ENCODE measurements at places on chromosomes 3 and 15.

DNA sequence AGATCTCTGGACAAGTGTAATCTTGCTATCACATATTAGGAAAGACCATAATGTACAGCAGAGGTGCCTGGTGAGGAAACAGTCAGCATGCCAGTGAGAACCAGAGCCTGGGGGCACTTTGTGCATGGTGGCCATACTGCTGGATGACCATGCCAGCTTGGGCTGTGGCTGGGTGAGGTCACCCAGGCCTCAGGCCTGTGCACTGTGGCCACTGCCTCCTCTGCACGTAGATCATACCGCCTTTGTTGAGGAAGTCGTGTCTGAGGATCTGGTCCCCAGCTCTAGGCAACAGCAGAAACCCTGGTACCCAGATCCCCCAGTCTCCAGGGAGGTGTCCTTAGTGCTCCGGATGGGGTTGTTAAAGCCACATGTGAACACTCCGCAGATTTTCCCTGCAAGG lies 38.9 kb downstream of the ZNF710 start:
- no peak for DNase-seq

- DNase-seq, result no peak
Observed at GRCh38 chr3:188756241-188756640, 415.5 kb upstream of the TPRG1 start.

- DNase-seq, result no peak
Observed at GRCh38 chr3:132964266-132964665, 73.9 kb upstream of the TMEM108 start.

- DNase-seq, result no peak
Observed at GRCh38 chr3:107978131-107979055, 112.4 kb downstream of the CD47 start.

DNA sequence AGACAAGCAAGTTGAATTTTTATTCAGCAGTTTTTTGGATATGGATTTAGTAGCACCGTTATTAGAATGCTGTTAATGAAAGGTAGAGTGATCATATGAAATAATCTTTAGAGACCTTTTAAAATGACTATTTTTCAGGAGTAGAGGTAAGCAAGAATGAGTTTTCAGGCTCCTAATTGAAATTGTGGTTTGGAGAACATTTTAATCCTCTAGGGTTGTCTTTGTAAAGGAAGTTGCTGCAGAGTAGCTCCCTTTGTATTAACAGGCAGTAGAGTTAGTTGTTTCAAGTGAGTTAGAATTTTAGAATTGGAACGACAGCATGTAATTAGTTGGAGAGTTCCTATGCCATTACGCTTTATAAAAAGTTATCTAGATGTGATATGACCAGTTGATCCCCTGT lies 27.2 kb upstream of the EDEM1 start:
- no peak for DNase-seq

DNA sequence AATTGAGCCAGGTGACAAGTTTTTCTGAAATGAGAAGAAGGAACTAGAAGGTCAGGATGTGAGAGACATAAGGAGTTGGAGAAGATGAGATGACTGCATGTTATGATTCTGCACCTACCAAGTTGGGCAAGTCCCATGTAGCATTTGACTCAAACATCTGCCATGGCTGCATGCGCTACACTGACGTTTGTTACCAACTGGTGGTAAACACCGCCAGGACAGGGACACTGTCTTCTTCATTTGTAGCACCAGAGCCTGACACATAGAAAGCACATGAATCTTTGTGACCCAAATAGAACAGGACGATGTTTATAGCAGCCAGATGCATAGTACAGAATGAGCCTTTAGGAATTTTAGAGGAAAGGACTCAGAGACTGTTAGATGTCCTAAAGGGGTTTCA lies 236.7 kb downstream of the MYRIP start:
- no peak for DNase-seq

DNA sequence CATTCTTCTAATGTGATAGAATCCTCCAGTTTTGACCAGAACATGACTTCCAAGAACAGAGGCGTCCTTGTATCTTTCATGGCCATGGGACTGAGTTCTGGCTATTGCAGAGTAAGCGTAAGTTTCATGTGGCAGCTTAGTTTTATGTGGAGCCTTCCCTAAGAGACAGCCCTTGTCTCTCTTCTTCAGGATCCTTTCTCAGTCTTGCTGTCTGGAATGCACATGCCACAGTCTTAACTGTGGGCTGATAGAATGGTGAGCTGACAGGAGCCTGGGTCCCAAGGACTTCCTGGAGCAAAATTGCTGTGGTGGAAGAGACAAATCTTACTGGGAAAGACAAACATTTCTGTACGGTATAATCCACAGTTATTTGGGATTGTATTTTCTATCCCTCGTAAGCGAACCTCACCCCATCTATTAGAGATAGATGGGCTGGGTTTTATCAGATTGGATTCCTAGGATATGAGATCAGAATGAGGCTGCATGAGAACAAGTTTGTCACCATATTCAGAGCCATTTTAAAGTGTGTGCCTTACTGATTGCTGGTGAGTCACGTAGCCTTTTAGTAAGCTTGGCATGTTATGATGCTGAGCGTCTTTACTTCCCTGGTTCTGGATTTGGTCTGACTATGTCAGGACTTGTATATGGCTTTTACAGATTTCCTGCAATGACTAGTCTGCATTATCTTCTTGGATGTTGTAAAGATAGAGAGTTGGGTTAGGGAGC lies 32.8 kb downstream of the CDIN1 start:
- peak; percentile 57 for DNase-seq

DNA sequence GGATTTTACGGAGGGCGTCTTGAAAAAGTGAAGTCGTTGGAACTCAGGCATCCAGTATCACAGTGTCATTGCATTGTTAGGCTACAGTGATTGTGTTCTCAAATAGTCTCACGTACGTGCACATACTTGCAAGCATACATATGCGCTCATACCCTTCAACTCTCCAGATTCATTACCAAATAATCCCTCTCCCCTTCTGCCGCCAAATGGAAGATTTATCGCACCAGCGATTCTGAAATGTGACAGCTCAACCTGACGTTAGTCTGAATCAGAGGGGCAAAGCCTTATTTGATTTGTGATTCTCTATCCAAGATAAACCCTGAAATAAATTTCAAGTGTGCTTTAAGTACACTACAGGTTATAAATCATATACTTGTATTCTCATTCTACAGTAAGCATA lies 119.4 kb downstream of the GADL1 start:
- no peak for DNase-seq

GRCh38 chr15:77019521-77020331 lies 24.8 kb downstream of the PSTPIP1 start:
- DNase-seq, result no peak

- DNase-seq, result no peak
Observed at GRCh38 chr3:104519068-104519467, 847.6 kb upstream of the ALCAM start.

DNA sequence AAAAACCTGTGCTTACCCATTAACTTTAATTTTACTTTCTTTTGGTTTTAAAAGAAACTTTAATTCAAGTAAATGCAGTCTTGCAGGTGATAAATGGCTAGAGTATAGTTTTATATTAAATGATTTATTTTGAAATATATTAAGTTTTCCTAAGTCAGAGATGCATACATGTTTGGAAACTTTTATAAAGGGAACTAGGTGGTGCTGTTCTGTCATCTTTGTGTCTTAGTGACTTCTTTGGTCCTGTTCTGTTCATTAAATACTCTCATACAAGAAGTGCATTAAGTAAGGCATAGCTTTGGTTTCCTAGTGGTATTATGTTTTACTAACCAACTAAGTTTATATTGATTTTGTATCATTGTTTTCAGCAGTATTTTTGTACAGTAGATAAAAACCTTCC lies 15.6 kb downstream of the CADM2 start:
- no peak for DNase-seq

- no peak for DNase-seq
Observed at GRCh38 chr15:76987896-76988860, 6.7 kb upstream of the PSTPIP1 start.

- no peak for DNase-seq
Observed at GRCh38 chr3:34073111-34073510, 274.7 kb downstream of the PDCD6IP start.

DNA sequence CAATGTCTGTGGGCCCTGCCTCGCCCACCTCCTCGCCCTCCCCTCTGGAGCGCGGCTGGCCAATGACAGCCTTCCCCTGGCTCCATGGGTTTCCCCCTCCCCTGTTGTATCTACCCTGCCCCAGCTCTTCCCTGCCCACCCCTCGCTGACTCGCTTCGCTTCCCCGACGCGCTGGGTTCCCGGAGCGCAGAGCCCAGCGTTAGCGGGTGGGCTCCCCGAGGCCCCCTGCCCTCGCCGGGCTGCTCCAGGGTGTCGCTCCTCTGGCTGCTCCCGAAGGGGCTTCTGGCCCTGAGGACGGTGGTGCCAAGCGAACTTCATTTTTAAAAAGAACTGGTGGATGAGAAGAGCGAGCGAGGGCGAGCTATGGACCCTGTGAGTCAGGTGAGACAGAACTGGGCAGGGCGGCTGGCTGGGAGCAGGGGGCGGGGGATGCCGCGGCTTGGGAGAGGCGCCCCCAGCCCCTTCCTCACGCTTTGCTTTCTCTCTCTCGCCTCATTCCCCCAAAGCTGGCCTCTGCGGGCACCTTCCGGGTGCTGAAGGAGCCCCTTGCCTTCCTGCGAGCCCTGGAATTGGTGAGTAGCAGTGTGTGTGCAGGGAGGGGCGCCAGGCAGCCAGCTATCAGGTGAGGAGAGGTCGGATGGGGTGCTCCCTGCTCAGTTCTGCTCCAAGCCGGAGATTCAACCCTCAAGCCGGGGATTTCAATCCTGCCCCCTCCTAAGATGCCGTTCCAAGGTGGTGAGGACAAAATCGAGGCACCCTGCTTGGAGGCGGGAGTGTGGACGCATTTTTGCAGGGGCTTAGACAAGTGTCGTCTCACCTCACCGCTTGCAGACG lies at the start of gene SYNPR:
Gene SYNPR (plus strand): TSS at position 138 of the 834 bp plus-strand sequence.
- DNase-seq, result no peak

DNA sequence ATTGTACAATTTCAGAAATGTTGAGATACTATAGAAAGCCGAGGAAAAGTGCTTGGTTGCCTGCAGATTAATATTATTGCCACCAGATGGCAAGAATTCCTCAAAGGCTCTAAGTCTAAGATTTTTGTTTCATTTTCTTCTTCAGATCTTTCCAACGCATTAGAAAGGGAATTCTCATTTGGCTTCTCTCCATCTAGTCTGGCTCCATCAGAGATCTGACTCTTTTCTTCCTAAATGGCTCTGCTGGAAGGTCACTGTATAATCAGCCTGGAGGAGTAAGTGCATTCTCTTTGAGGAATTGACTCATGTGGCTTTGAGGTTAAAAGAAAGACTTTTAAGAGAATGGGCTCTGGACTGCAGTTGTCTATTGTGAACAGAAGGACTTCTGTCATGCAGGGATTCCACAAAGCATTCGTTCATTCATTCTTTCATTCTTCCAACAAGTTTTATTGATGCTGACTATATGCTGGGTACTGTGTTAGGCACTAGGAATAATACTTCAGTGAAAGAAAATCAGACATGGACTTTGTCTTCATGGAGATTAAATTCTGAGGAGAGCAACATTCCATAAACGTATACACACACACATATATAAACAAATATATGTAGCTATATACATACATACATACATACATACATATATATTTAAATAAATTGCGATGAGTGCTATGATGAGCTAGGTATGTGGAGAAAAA lies 55.3 kb downstream of the SLC28A2 start:
- peak; percentile 26 for DNase-seq

GRCh38 chr3:104578558-104578957 lies 788.2 kb upstream of the ALCAM start:
- DNase-seq, result no peak

All from amniotic stem cell (primary cell).